ENCODE measurements at places on chromosomes 11 and 22. TPM values are rescaled to one million over a fixed set of nuclear protein-coding genes. Genes with fewer than 3 reads are reported as not detected.

- DNase-seq = peak; percentile 58
Observed at GRCh38 chr11:67996622-67997474, 7.0 kb downstream of the UNC93B1 start.

GRCh38 chr11:73389134-73389525, 12.9 kb downstream of the RELT start:
- DNase-seq = no peak

The MAJIN gene
- total RNA-seq = not detected

The MMP12 gene
- not detected for total RNA-seq

The TYR gene
- not detected for total RNA-seq

DNA sequence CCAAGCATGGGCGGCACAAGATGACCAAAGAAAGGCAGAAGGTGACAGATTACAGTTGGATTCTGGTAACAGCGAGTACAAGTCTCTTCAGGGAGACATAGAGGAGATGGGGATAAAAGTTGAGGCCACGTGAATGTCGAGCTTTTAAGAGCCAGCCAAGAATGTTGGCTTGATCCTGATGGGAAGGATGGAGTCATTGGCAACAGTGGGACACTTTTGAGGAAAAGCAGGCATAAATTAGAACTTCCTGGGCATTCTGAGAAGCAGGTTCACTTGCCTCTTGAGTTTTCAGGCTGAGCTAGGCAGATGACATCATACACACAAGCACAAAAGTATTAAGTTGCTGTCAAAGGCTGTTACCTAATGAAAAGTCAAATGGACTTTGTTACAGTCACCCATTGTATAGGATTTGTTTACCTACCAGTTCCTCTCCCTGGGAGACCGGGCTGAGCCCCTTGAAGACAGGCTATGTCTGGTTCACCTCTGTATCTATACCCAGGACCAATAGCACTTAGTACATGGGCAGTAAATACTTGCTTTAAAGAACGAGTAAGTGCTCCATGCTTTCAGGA, 41.1 kb downstream of the TNRC6B start:
- no peak for DNase-seq

- DNase-seq = no peak
Observed at GRCh38 chr11:118102721-118103261, 16.0 kb upstream of the SMIM35 start.

- DNase-seq = no peak
Observed at GRCh38 chr11:75498556-75499255, 27.0 kb downstream of the GDPD5 start.

Data from neural crest cell (in vitro differentiated cells).